ENCODE measurements at places on chromosomes 7 and 10.

DNA sequence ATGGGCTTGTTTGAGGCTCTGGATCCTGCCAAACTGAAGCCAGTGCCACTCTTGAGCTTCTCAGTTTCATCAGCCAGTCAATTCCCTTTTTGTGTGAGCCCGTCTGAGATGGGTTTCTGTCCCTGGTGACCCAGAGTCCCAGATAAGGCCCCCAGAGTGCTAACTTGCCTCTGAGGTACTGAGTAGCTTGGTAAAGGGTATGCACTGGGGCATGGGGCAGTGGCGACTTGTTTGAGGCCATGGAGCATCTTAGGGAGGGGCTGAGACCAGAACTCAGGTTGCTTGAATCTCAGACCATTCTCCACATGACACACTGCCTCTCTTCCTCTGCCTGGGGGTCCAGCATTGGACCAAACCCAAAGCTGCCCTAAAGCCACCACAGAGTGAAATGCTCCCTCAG is 35.2 kb upstream of the NANOS1 start:
- no peak for DNase-seq

DNA sequence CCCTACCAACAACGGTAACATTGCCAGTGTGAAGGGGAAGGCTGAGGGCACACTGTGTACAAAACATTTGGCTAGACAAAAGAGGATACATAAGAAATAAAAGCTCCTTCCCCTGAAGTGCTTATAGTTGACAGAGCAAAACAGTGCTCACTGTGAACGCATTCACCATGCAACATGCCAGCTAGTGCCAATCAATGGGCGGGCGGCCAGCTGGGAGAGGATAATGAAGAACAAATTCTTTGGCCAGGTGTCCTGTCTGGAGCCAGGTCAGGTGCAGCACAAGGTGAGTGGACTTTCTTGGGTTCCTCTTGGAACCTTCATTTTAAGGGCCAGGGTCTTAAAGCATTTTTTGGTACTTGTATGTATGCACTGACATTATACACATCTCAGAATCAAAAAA is 106.1 kb downstream of the ICA1 start:
- DNase-seq = no peak

- DNase-seq = no peak
These were observed 9.5 kb downstream of the ZFAND2A start for GRCh38 chr7:1150400-1151002.

DNA sequence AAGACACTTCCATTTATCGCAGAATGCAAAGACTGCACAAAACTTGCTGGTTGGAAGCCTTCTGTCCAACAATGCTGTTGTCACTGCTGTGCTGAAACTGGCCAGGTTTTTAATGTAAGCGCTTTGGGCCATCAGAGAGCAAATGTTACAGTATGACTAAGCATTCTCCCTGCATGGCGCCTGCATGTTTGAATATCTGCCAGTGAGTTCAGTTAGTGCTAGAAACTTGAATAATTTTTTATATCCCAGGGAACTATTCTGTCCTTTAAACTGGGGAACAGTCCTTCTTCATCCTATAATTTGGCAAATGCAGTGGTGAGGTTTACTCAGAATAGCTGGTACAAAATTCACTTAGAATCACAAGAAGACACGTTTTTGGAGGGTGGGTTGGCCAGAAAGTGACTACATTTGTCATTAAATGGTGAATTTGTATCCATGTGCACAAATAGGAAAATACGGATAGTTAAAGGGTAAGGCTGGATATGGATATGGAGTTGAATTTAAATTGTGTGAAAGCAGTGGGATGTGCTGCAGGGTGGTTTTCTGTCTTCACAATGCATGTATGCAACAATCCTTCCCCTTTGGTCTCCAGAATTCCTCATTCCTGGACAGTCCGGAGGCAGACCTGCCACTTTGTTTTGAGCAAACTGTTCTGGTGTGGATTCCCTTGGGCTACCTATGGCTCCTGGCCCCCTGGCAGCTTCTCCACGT is 1.7 kb downstream of the ABCC2 start:
- no peak for DNase-seq

GRCh38 chr10:63627881-63628296 is 106.7 kb downstream of the REEP3 start:
- no peak for DNase-seq

DNA sequence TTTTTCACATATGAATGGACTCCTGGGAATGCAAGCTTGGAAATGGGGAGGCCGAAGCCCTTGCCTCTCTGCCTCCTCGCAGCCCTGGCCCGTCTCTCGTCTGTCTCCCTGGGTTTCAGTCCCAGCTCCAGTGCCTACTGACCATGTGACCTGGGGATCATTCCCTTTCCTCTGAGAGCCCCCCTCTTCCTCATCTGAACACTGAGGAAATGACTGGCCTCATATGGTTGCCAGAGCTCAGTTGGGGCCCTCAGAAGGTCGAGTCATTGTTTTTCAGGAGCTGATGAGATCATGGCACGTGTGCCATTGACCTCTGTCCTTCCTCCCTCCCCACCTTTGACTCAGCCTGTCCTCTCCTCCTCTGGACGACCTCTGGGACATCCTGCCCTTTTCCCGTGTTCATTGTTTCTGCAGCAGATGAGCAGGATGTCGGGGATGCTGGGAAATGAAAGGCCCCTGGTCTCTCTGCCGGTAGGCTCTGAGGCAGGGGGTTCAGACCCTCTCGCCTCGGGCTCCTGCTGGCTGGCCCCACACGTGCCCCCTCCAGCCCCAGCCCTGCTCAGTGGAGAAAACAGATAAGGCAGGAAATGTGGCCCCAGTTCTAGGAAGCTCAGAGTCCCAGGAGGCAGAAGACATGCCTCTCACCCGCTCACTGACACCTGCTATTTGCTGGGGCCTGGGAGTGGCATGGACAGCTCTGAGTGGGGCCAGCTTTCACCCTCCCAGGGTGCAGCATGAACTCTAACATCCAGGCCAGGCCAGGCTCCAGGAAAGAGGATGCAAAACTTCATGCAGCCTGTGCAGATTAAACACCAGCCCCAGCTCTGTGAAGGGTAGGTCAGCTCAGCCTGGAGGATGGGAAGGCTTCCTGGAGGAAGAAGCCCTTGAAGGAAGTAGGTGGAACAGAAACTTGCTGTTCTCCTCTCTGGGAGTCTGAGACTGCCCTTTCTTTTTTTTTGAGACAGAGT is 8.3 kb upstream of the PPP1R35 start:
- no peak for DNase-seq

- no peak for DNase-seq
These were observed 82.3 kb upstream of the FAM20C start for GRCh38 chr7:109898-110556.

GRCh38 chr7:111681242-111681641 is 119.0 kb upstream of the IMMP2L start:
- no peak for DNase-seq

DNA sequence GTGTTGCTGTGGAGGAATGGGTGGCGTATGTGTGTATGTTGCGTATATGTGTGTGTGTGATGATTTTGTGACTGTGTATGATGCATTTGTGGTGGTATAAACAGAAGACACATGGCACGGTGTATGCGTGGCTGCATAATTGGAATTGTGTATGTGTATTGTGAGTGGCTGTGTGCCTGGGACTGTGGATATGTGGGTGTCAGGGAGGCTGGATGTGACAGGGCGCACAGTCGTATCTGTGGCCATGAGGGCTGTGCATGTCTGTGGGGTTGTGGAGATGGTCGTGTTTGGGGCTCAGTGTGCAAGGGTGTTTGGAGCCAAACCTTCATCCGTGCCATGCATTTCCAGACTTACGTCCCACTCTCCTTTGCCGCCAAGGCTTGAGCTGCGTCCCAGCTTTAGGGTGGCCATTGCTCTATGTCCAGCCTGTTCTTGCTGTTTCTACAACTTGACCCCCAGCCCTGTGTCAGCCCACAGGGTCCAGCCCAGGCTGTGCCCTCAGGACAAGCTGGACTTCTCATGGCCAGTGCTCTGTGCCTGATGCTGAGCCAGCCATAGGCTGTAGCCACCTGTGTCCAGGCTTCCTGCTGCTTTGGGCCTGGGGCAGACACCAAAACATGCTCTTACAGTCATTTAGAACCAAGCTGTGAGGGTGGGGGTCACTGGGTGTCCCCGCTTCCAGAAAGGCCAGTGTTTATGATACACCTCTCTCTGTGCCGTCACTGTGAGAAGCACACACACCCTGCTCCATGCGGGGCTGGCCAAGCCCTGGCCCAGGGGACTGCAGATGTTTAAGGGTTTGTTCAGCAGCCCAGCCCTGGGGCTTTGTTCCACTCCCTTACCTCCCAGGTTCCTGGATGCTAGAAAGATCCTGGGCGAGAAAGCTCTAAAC is 127.6 kb downstream of the NEURL1 start:
- DNase-seq = no peak

GRCh38 chr7:156046031-156046560 is 233.8 kb upstream of the SHH start:
- DNase-seq = no peak

DNA sequence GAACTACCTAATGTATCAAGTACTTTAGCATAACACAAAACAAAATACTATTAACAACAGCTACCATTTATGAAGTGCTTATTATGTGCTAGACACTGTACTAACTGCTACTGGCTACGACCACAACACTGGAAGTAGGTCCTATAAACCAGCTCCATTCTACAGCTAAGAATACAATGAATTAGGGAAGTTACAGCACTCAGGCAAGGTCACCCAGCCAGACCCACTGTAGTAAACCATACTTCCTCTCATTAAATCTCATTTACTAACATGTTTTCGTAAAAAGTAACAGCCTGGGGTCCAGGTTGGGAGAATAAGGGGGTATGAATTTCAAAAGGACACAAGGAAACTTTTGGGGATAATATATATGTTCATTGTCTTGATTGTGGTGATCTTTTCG is 25.4 kb downstream of the NAPEPLD start:
- no peak for DNase-seq

- no peak for DNase-seq
These were observed 231.9 kb upstream of the HABP2 start for GRCh38 chr10:113320987-113321386.

DNA sequence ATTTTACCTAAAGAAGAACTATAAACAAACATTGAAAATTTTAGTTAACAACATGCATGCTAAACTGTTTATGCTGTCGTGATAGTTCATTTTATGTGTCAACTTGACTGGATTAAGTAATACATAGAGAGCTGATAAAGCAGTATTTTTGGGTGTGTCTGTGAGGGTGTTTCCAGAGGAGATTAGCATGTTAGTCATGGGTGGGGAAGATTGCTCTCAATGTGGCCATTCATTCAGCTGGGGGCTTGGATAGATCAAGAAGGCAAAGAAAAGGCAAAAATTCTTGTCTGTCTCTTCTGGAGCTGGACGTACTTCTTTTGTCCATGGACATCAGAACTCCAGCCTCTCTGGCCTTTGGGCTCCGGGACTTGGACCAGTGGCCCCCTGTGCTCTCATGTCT is 172.9 kb upstream of the SEMA3E start:
- no peak for DNase-seq

DNA sequence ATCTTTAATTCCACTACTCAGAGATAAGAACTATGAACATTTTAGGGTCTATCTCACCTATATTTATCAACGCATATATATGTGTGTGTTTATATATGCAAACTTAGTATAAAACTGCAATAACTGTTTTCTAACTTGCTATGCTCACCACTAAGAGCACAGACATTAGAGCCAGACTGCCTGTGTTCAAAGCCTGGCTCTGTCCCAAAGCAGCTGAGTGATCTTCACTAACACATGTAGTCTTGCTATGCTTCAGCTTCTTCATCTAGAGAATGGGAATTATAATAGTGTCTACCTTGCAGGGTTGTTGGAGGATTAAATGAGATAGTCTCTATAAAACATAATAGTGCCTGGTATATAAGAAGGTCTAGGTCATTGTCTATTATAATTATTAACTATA is 165.5 kb downstream of the MAGI2 start:
- no peak for DNase-seq

- peak; percentile 25 for DNase-seq
These were observed 21.3 kb downstream of the SLC25A28 start for GRCh38 chr10:99598781-99599509.

GRCh38 chr7:78039790-78040776 is 241.5 kb downstream of the PHTF2 start:
- DNase-seq = peak; percentile 67

GRCh38 chr10:121672733-121673132 is 74.5 kb upstream of the FGFR2 start:
- no peak for DNase-seq

- no peak for DNase-seq
These were observed 64.9 kb upstream of the FAM204A start for GRCh38 chr10:118407026-118407425.

GRCh38 chr10:4825868-4826791 is at the start of gene AKR1E2:
Gene AKR1E2, plus strand, starts transcription at chr10:4826207. Its CDS starts 118 bp downstream, at chr10:4826325.
- peak; percentile 89 for DNase-seq

DNA sequence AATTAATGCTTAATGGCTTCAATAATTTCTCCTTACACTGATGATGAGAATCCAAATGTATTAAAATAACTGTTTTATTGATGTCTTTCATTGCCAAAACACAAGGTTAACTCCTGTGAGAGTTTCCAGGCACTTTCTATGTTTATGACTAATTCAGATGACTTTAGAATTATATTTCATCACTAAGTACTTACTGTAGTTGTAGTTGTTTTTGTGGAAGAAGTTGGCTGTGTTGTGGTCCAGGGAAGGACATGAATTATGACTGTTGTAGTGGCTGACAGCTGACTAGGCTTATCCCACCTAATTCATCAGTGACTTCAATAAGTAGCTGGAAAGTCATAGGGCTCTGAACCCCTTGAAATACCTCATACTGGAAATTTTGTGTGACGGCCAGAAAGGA is 254.8 kb downstream of the HGF start:
- no peak for DNase-seq

GRCh38 chr7:1144269-1144771 is 15.7 kb downstream of the ZFAND2A start:
- no peak for DNase-seq

DNA sequence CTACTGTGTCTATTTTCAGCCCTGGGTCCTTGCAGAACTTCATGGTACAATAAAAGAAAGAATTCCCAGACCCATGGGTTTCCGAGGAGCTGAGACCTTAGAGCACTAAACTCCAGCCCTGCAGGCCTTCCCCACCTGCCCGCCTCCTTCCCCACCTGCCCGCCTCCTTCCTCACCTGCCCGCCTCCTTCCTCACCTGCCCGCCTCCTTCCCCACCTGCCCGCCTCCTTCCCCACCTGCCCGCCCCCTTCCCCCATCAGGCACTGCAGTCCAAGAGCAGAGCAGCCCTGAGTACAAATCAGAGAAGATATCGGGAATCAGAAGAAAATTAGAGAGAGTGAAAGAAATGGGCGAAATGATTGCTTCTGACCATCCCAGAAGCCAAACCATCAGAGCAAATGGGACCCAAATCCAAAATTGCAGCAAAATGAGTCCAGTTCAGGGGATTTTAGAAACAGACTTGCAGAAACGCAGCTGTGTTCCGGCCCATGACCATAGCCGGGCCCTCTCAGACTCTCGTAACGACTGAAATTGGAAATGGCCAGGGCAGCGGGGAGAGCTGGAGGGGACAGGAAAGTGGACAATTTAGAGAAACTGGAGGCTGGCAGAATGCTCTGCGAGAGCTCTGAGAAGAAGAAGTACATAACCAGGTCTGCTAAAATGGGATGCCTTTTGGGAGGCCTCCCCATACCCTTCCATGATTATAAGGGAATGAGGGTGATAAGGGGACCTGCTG is 568.4 kb downstream of the TCERG1L start:
- no peak for DNase-seq

GRCh38 chr7:127874951-127875608 is 156.2 kb downstream of the LRRC4 start:
- DNase-seq = no peak

Data from glutamatergic neuron (in vitro differentiated cells).